ENCODE measurements at places on chromosomes 16 and 17.
A peak's percentile ranks its signal among the peaks of the same experiment; 100 is the strongest.

GRCh38 chr16:4081521-4082021, 34.7 kb downstream of the ADCY9 start:
- peak; percentile 43 for DNase-seq

GRCh38 chr17:28055546-28056275, 13.2 kb downstream of the NLK start:
- no peak for DNase-seq

- DNase-seq, result no peak
Measured at GRCh38 chr17:38750044-38750311, 1.8 kb upstream of the PCGF2 start.

- DNase-seq, result no peak
Measured at GRCh38 chr17:29250666-29251065, 4.0 kb downstream of the CRYBA1 start.

GRCh38 chr17:19457830-19458271, 46.8 kb downstream of the RNF112 start:
- no peak for DNase-seq

DNA sequence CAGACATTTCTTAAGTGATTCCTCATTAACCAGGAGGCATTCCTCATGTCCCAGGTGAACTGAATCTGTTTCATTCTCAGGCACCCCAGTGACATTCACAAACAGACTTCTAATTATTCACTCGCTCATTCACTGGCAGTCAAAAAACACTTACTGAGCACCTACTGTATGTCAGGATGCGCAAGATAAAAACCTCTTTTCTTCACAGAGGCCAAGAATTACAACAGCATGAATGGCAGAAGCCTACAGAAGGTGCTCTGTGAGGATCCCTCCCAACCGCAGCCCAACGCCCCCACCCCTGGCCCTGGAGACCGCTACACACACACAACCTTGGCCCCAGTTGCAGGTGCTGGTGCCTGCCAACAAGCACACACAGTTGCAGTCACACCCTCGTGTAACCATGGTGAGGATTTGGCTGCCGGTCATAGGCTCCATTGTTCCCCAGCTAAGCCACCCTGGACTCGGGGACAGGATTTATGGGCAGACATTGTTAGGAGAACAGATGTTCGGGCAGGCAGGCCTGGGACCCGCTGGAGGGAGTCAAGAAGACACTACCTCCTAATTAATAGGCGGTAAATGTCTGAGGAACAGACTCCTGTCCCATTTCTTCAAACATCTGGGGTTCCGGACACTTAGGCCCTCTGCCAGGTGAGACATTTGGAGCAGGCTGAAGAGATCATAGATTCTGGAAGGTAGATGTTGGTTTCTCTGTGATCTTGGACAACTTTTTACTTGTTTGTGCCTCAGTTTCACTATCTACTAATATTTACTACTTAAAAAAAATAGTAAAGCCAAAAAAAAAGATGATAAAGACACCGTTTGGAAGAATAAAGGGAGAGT, 43.2 kb downstream of the CUEDC1 start:
- no peak for DNase-seq

GRCh38 chr17:80187515-80187941, 17.7 kb downstream of the CARD14 start:
- no peak for DNase-seq

DNA sequence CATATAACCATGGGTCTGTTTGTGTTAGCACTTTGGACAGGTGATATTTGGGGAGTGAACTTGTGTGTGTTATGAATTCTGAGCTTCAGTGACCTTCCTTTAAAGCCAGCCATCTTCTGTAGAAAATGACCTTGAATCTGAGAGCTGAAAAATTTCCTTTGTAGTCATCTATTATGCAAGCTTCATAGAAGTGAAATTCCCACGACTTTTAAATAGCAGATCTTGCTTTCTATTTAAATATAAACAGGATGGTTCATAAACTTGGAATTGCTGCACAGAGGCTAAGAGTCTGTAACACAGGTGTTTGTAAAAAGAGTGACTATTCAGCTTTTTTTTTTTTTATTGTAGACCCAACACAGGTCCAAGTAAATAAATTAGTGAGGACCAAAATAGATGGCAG, 85.5 kb downstream of the MARCHF10 start:
- no peak for DNase-seq

DNA sequence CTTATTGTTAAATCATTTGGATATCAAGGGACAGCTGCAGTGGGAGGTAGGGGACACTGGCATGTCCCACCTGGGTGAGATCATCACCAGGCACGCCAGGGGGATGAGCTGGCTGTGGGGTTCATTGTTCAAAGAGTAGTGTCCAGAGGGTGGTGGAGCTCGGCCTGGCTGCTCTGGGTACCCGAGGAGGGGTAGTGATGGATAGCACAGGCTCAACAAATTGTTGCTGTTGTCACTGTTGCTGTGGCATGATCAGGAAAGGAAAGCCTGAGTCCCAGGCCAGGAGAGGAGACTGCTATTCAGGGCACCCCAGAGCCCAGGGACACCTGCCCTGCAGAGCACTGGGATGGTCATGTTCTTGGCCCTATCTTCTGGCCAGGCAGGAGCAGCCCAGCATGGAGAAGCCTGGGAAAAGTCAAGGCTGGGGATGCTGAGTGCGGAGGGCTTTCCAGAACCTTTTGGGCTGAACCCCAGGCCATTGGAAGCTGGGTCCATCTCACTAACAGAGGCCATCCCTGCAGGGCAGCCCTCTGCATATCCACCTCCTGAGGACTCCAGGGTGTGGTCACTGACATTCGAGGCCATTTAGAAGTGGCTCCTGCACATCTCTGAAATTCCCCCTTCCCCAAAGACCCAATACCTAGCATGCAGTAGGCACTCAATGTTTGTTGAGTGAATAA, 12.1 kb downstream of the BEAN1 start:
- no peak for DNase-seq

DNA sequence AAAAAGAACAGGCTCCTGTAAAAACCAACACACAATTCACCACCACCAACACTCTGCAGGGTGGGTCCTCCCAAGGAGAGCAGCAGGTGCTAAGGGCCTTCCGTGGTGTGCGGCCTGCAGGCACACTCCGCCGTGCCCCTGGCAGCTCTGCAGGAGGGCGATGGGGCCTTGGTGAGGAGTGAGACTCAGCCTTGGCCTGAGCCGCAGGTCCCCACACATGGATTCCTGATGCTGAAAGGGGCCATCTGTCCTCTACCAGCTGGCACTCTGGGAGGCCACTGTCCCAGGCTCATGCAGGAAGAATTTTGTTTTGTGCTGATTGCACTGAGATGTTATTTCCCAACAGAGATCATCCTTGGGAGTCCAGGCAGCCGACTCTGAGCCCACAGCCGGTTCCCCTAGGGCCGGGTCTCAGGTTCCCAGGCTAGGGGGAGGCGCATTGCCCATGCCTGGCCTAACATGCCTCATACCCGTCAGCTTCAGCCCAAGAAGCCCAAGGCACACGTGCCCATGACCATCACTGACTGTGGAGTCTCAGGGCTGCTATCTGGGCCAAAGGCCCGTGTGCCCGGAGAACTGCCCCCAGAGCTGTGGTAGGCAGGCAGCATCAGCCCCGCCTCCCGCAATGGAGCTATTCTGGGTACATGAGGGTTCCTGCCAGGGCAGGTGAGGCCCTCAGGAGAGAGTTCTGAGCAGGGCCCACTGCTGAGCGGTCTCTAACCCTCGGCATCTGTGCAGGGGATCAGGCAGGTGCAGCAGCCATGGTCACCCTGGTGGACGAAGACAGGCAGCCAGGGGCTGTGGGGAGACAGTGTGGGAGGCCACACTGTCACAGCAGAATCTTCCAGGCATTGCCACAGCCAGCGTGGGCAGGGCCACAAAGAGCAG, 97.9 kb upstream of the ZNF469 start:
- no peak for DNase-seq

- no peak for DNase-seq
Measured at GRCh38 chr16:89453501-89454321, 36.6 kb downstream of the ANKRD11 start.

- DNase-seq, result no peak
Measured at GRCh38 chr16:62079236-62079635, 43.0 kb upstream of the CDH8 start.

- no peak for DNase-seq
Measured at GRCh38 chr16:2786826-2787151, 571 bp downstream of the PRSS33 start.

DNA sequence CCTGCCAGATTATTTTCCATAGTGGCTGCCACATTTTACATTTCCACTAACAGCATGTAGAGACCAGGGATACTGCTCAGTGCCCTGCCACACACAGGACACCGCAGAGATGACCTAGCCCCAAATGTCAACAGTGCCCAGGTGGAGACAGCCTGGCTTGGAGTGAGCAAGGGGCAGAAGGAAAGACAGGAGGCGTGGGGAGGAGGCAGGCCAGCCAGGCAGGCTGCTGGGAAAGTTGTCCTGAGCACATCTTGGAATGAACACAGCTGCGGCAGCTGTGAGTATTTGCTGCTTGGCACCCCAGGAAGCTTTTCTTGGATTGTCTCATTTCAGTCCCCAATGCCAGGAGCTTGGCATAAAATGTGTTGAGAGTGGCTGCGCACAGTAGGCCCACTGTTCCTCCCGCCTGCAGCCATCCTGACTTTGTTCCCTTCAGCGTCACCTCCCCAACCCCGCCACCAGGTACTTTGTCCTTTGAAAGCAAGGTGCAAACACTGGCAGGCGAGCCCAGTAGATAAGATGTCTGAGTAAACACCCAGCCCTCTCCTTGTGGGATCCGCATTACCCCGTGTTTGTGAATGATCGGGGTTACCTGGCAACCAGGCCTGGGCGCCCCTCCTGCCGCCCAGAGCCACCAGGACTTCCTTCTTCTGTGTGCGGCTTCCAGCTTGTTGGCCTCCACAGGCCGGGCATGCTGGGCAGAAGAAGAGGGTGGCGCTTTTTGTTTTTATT, 114.0 kb downstream of the CMIP start:
- no peak for DNase-seq

- no peak for DNase-seq
Measured at GRCh38 chr16:60605176-60605575, 1431.1 kb downstream of the CDH8 start.

DNA sequence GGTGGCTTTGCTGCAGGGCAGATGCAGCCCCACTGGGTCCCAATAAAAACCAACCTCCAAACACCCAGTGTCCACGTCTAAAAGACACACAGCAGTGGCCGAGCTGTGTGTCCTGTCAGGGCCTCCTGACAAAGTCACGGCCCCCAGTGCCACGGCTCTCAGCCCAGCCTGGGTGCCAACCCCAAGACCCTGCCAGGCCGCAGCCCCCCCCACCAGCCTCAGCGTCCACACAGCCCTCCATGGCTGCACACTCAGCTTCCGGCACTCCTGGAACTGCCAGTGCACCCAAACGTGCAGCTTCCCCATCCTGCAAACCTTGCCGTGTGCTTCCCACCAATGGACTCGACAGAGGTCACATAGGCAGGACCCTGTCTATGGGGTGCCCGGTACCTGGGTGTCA, 3.6 kb upstream of the CCDC154 start:
- no peak for DNase-seq

DNA sequence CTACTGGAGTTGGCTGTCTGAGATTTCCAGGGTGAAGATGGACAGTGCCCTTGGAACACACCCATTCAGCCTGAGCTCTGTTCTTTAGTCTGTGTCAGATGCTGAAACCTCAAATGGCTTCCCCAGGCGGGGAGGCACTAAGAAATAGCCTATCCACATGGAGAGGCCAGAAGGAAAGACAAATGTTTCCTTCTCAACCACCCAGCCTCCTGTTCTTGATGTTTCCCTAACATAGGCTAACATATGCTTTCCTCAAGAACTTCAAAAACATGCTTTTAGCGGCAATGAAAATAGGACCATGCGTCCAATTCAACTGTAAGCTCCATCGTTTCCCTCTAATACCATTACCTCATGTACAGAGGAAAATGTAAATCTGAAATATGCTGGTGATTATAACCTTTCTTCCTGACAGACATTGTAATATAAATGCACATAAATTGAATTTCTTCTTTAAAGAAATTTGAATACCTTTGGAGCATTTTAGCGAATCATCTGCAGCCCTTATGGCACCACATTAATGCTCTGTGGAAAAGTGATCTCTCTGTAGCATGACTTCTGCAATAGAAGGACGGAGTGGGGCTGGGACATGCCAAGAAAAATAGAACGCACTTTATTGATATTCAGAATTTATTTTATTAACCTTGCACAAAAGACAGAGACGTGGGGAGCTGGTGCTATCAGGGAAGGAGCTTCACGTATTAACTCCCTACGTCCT, 60.1 kb downstream of the IRX3 start:
- DNase-seq, result no peak

GRCh38 chr16:11914210-11915113, 1.3 kb downstream of the GSPT1 start:
- peak; percentile 15 for DNase-seq

DNA sequence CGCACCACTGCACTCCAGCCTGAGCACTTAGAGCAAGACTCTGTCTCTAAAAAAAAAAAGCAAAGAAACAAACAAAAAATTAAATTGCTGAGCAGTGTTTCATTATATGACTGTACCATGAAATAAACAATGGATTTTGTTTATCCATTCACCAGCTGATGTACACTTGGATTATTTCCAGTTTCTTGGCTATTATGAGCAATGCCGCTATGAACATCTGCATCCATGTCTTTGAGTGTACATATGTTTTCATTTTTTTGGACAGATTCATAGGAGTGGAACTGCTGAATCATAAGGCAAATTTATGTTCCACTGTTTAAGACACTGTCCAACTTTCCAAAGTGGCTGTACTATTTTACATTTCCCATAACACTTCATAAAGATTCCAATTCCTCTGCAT, 8.0 kb downstream of the RNF157 start:
- no peak for DNase-seq

GRCh38 chr16:16083421-16084156, 134.2 kb downstream of the ABCC1 start:
- no peak for DNase-seq

DNA sequence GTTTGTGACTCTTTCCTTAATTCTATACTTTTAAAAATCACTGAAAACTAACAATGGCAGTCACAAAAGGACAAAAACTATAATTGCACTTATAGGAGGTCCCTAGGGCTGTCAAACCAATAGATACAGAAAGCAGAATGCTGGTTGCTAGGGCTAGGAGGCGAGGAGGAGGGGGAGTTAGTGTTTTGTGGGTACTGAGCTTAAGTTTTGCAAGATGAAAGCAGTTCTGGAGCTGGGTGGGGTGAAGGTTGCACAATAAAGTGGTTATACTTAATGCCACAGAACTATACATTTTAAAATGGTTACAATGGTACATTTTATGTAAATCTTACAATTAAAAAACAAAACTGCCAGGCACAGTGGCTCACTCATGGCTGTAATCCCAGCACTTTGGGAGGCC, 27.3 kb downstream of the NUBP1 start:
- DNase-seq, result no peak

GRCh38 chr17:65181237-65182061, 44.3 kb downstream of the RGS9 start:
- DNase-seq, result no peak

DNA sequence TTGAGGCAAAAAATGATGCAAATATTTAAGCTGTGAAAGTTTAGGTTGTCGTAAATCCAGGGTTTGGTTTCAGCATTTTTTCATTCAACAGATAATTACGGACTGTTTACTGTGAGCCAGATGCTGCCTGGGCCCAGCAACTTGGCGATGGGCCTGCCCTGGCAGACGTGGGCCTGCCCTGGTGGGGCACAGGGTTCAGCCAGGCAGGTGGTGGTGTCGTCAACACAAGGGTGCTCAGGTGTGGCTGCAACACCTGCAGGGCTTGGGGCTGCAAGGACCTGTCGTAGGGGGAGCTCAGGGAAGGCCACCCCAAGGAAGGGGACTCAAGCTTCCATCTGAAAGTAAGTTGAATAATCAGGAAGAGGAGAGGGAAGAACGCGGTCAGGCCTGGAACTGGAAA, 15.1 kb downstream of the ZC3H18 start:
- DNase-seq, result no peak

Data from activated T-cell treated with anti-CD3 and anti-CD28 coated beads for 4 hours (primary cell).